ENCODE measurements at places on chromosomes 5 and 9.

GRCh38 chr5:163342306-163342705 is 95.1 kb upstream of the CCNG1 start:
- DNase-seq, result no peak

DNA sequence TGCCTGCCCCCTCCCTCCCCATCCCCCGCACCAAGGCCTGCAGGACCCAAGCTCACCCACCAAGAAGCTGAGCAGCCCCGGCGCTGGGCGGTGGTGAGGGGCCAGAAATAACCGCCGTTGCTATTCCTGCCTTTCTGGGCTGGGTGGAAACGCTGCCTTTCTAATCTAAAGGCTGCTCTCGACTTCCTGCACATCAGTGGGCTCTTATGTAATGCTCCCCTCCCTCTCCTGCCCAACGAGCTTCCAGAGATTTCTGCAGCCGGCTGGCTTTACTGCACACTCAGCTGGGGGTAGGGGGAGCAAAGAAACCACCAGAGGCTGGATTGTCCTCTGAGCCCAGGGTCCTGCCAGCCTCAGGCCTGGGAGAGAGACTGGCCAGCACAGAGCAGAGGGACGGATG is 6.9 kb upstream of the EGR1 start:
- no peak for DNase-seq

- no peak for DNase-seq
These were observed 69.3 kb downstream of the AMBP start for GRCh38 chr9:114008667-114009410.

GRCh38 chr5:52831786-52832511 is 44.2 kb downstream of the ITGA1 start:
- DNase-seq, result no peak

DNA sequence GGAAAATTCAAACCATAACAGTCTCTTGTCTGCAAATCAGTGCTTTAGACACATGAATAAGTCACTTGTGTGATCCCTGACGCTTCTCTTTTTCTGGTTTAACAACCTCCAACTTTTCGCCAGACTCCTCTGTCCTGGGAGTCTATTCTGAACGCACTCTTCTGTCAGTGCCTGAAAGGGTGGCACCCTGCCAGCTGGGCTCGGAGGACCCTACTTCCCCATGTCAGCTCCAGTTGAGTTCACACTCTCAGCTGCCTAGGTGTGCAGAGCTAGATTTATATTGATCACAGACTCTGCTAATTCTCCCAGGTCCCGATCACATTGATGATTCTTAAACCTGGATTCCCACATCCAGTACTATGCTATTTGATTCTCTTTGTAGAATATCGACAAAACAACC is 649.1 kb downstream of the BNC2 start:
- DNase-seq, result no peak

- no peak for DNase-seq
These were observed 65.0 kb downstream of the HSD17B3 start for GRCh38 chr9:96236854-96237550.

DNA sequence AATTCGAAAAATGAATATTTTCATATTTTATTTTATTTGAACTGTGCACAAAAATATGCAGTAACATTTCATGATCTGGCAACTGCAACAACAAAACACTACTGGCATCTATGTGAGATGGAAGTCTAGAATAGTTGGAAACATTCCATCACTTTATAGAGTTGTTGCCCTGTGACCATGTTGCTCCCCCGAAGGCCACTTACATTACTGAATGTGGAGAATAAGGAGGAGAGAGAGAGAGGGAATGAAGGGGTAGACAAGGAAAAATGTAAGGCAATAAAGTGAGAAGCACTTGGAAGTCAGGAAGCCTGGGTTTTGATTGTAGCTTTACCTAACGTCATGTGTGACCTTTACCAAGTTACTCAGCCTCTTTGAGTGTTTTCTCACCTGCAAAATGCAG is 437.2 kb upstream of the EDIL3 start:
- DNase-seq, result no peak

DNA sequence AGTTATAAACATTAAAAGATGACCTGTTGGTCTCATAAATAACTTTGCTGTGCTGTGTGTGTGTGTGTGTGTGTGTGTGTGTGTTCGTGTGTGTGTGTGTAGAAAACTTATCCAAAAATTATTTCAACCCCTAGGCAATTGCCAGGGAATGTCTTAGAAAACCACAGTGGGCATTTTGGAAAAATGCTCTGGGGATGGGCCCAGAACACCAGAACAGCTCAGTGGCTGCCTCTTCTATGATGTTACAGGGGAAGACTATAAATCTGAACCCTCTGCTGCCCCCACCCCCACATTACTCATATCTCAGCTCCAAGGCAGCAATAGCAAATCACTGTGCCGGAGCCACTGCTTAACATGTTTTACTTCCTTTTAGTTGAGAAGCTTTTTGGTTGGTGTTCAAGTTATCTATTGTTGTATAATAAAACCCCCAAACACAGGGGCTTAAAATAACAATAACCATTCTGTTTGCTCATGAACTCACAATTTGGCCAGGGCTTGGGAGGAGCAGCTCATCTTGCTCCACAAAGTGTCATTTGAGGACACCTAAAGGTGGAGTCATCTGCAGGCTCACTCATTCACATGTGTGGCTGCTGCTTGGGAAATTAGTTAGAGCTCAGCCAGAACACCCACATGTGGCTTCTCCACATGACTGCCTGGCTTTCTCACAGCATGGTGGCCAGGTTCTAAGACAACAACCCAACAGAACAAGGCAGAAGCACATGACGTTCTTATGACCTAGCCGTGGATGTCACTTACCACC is 40.4 kb downstream of the ACTBL2 start:
- no peak for DNase-seq
